ENCODE measurements at places on chromosomes 4 and X.
A peak's percentile ranks its signal among the peaks of the same experiment; 100 is the strongest.

DNA sequence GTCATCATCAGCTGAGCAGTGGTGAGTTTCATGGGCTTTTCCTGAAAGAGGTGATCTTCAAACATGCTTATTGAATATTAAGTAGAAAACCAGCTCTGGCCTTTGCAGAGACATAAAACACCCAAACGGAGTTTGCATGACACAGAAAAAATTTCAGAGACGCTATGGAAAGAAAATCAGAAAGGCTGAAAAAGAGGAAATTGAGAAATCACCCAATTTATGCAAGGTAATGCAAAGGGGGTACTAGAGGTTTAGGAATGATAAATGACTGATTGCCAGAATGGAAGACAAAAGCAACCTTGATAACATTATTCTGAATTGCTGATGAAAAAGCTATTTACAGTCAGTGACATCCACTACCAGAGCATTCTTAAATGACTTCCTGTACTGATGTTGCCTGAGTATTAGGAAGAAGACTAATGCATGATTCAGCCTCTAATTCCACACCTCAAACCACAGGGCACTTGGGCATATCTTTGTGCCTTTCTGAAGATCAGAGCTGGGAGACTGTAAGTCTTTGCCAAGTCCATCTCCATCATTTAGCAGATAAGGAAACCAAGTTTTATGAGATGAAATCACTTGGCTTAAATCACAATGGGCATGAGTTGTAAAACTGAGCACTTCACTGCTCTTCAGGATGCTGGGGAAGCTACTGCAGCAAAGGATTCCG lies 565.7 kb downstream of the PPARGC1A start:
- peak; percentile 32 for DNase-seq

DNA sequence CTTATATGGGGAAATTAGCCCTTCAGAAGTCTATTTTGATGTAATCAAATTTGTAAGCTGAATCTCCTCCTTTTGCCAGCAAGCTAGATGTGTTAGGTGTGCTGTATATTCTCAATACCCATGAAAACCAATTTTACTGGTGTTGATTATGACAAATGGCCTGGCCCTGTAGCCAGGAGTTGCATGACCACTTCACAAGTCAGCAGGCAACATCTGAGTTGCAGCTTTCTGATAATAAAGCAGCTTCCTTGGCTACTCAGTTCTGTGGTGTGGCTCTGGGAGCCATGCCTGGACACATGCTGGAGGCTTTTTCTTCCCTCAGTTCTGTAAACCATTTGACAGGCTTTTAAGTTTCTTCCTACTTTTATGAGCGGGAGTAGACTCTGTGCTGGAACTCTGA lies 154.1 kb upstream of the CXCL13 start:
- DNase-seq, result no peak

- no peak for DNase-seq
Observed at GRCh38 chr4:56195025-56195424, 192.3 kb downstream of the AASDH start.

GRCh38 chr4:150297861-150298474 lies 219.7 kb downstream of the DCLK2 start:
- peak; percentile 17 for DNase-seq

- DNase-seq, result no peak
Observed at GRCh38 chr4:130814896-130815295, 1718.9 kb downstream of the C4orf33 start.

- no peak for DNase-seq
Observed at GRCh38 chrX:110143454-110144210, 140.7 kb downstream of the TMEM164 start.
